LHCN-M2 (cell line): ENCODE measurements at places on chromosomes 2 and 18. TPM values are rescaled to one million over a fixed set of nuclear protein-coding genes. Genes with fewer than 3 reads are reported as not detected.

Gene FAM110C
- total RNA-seq = not detected in 2 replicates

DNA sequence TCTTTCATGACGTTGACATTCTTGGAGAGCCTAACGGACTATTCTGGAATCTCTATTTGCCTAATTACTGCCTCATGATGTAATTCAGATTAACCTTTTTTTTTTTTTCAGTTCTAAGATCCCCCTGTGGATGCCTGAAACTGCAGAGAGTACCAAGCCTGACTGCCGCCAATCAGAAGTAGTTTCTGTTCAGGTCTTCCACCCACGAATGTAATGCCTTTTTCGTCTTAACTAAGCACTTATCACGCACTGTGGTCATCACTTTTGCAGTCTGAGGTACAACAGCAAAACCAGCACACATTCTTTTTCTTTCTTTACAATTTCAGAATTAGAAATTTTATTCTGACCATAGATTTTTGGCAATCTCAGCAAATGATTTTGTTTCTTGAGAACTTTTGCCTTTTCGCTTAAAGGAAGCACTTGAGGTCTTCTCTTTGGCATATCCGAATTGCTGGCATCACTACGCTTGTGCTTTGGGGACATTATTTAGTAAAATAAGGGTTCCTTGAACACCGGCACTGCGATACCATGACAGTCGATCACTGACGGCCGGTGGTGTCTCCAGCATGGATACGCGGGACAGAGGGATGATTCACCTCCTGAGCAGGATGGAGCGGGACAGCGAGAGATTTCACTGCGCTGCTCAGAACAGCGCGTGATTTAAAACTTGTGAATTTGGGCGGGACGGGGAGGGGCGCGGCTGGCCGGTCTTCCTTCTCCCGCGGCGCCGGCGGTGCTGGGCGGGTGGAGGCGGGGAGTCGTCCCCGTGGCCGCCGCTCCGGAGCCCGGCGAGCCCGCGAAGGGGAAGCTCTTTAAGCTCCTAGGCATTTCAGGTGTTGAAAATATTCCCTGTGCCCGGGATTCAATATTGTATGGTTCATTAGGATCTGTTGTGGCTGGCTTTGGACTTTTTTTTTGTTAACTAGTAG lies 32.0 kb upstream of the GPR55 start:
- peak; percentile 54 for DNase-seq

DNA sequence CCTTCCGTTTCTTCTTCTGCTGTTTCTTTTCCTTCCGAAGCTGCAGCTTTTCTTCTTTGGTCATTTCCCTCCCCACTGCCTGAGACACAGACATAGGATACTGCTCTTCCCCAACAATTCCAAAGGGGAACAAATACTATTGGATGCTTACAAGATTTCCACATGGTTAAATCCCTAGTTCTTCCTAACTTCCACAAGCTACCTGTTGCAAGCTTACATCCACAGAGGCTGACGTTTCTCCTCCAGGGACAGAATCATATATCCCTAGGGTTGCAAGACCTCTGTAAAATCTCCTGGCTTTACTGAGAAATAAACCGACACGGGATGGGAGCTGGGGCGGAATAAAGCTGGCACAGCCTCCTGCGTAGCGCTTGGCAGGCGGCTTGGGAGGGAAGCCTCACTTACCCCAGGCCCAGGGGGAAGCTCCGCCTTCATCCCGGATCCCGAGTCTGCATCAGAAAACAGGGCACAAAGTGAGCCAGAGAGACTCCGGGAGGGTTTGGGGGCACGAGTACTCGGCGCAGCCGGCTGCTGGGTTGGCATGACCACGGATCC lies 590 bp downstream of the EIF2B4 start:
- no peak for DNase-seq

GRCh38 chr2:157777427-157777826 lies 98.7 kb downstream of the ACVR1 start:
- DNase-seq = peak; percentile 60

DNA sequence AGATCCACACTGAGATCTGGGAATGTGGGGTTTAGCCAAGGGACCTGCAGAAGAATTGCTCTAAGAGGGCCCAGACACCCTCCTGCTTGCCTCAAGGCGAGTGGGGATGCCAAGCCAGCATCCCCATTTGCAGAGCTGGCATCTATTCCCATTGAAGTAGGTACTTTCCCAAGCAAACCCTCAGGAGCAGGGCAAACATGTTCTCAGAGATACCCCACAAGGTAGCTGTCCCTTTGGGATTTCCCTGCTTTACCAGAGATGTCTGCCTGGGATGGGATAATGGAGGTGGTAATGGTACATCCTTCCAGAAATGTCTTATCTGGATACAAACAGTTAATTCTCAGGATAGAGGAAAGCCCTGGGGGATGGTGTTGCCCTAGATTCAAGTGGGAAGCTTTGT lies 51.2 kb downstream of the GYPC start:
- no peak for DNase-seq

Gene ANKRD44
- 3.0 and 4.0 TPM in 2 replicates for total RNA-seq

Gene EFR3B
- total RNA-seq = 0.34 and 0.51 TPM in 2 replicates

- no peak for DNase-seq
Observed at GRCh38 chr2:201938156-201938775, 95.4 kb upstream of the FZD7 start.

DNA sequence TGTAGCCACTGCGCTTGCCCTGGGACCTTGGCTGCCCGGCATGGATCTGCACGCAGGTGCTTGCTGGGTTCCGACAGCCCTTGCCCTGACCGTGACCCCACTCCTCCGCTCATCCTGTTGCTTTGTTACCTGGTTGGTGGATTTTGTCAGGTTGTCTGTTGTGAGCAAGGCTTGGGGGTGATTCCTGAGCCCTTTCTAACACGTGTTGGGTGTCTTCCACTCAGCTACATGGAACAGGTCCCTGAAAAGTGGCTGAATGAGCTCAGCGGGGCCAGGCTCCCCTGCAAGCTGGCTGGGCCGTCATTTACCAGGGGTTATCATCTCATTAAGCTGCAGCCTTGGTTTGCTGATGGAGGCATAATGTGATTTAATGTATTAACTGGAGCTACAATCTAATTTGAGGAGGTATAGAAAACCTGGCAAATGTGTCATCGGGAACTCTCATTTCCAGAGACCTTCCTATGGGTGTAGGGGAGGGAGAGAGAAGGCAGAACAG lies 24.6 kb downstream of the RAMP1 start:
- DNase-seq = no peak

Gene HNMT
- 45.6 and 55.7 TPM in 2 replicates for total RNA-seq
